Caudate nucleus (tissue), 63 donors: ENCODE measurements at places on chromosomes 16 and 17.

- DNase-seq: no peak
Observed at GRCh38 chr16:19210280-19210924, 42.4 kb downstream of the SYT17 start.

GRCh38 chr17:45739786-45740185 lies 44.3 kb upstream of the CRHR1 start:
- DNase-seq: no peak

- no peak for DNase-seq
Observed at GRCh38 chr16:69812688-69813014, 50.5 kb downstream of the WWP2 start.

DNA sequence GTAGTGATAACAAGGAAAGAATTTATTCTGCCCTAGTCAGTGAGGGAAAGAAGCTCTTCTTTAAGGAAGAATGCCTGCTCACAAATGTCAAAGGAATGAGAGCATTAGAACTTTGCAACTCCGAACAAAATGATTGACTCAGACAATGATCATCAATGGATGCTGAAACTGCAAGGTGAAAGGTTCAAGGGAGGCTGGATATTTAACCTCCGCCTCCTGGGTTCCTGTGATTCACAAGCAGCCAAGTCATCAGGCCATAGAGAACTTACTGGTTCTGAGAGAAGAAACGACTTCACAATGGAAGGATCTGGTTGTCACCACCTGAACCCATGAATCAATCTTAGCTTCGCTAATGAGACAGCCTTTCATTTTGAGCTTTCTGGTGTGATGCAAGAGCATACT lies 16.0 kb upstream of the SCNN1B start:
- DNase-seq: no peak

GRCh38 chr17:64103391-64104364 lies 26.3 kb downstream of the ERN1 start:
- DNase-seq: no peak

GRCh38 chr16:1414532-1415260 lies at the start of gene UNKL:
TSS of gene UNKL (minus strand) at chr16:1414704. CDS start at chr16:1414691, 13 bp downstream.
- peak; percentile 44 for DNase-seq

DNA sequence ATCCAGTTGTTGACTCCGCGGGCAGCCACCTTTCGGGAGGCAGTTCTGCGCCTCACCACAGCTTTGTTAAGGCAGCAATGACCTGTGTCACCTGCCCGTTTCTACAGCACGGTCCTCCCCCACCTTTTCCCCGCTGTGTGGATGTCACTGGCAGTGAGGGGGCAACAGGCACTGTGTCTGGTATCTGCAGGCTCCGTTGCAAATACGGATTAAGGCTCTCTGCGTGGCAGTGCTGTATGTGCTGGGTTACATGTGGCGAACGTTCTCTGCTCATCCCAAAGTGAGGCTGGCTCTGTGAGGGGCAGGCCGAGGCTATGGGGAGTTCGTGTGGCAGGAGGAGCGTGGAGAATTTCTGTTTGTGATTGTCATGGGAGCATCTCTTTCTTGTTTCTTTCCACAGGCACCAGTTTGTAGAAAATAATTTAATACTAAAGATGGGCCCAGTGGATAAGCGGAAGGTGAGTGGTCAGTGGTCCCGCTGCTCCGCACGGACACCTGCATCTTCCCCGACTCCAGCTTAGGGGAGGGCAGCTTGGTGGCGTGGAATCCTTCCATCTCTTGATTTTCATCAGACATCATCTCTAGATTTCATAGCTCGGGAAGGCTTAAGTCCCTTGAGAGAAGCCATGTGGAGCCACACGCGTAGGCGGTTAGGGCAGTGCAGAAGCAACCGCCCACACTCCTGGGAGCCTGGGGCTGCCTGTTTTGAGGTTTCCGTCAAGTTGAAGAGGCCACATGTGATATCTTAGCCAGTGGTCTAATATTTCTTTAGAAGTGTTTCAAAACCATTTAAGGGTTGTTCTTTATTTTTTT lies 57.8 kb downstream of the PDPK1 start:
- DNase-seq: no peak

- no peak for DNase-seq
Observed at GRCh38 chr17:49342575-49342936, 19.5 kb downstream of the ZNF652 start.

DNA sequence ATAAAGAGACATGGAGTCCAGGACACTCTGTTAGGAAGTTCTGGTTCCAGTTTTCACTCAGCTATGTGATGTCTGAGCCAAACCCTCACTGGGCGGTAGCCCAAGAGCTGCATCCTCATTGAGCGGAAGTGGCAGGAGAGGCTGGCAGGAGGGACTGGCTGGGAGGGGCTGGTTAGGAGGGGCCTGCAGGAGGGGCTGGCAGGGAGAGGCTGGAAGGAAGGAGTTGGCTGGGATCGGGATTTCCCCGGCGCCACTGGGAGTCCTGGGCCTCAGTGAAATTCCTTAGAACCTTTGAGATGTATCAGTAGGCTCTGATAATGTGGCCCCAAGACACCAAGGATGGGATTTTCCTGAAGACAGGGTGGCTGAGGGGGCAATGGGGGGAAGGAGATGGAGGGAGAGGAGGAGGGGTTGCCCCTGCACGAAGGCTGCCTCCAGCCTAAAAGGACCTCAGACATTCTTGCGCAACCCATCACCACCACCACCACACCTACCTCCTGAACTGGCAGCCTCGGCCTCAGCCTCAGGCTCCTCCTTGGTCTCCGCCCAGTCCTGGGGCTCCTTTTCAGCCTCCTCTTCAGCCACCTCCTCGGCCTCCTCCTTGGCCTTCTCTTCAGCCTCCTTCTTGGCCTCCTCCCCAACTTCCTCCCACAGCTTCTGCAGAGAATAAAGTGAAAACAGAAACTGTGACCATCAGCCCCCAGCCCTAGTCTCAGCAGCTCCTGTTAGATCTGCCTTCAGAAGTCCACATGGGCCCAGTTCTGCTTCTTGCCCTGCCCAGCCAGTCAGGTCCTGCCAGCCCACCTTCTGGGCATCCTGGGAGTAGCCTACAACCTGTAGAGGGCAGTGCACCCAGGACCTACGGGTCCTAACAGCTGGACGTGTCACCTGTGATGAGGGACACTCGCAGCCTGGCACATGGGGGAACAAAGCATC lies 31.7 kb downstream of the CNGB1 start:
- DNase-seq: no peak

DNA sequence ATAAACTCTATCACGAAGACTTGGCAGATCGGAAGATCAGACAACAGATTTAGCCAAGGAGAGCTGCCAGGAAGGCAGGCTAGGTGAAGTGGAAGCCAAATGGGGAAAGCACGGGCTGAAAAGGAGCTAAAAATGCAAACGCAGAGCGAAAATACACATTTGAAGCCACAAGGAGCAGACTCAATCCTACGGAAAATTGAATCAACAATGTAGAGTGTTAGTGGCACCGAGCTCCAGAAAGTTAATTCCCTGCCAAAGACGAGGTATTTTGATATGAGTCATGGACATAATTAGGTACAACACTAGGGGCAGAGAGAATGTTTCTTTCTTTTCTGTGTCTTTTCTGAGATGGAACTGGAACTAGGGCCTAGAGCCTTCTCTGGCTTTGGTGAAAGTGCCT lies 20.7 kb downstream of the GSG1L start:
- no peak for DNase-seq

DNA sequence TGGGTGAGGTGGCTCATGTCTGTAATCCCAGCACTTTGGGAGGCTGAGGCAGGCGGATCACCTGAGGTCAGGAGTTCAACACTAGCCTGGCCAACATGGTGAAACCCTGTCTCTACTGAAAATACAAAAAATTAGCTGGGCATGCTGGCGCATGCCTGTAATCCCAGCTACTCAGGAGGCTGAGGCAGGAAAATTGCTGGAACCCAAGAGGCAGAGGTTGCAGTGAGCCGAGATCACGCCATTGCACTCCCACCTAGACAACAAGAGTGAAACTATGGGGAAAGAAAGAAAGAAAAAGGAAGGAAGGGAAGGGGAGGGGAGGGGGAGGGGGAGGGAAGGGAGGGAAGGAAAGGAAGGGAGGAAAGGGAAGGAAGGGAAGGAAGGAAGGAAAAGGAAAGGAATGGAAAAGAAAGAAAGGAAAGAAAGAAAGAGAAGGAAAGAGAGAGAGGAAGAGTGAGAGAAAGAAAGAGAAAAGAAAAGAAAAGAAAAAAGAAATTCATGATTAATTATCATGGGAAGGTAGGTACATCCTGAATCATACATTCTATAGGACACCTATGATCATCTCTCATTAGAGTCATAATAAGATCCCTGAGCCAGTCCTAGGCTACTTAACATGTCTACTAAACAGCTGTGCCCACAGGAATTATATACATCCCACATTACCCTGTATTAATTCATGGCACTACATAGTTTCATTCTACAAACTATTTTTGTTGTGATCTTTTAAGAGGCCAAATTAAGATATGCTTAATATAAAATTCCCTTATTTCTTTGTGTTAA lies 40.9 kb downstream of the CREBBP start:
- DNase-seq: no peak
